ENCODE measurements at places on chromosomes 7 and 10.
A peak's percentile ranks its signal among the peaks of the same experiment; 100 is the strongest.

DNA sequence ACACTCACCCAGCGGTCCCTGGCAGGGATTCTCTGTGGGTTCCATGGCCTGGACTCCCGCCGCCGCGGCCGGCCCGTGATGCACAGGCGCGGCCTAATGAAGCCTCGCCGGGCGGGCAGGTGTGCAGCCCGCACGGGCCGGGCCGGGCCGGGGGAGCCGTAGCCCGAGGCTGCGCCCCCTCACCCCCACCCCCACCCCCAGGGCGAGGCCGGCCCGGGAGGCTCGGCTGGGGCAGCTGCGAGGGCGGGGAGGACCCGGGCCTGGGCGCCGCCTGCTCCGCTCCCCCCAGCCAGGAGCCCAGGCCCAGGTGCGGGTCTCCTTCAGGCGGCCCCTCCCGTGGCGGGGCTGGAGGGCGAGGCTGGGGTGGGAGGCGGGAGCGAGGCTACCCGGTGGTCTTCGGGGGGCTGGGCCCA is at the start of gene NOBOX:
TSS of gene NOBOX (minus strand) at position 45 of the 413 bp plus-strand sequence.
- no peak for DNase-seq

DNA sequence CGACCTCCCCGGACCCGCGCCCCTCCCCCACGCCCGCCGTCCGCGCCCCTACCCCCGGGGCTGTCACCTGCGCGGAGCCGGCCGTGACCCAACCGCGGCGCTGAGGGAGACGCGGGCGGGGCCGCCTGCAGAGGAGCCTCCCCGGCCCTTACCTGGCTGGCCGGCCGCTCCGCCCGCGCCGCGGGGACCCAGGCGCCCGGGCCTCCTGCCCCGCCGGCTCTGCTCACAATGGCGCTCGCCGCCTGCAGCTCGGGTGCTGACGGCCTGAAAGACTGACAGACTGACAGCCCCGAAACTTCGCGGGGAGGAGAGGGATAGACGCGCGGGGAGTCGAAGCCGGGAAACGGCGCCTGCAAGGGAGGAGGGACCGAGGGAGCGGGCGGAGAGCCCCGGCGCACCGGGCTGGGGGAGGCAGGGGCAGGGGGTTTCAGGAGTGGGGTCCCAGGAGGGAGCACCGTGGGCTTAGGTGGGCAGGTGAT is 393 bp downstream of the ZNF467 start:
- peak; percentile 38 for DNase-seq

DNA sequence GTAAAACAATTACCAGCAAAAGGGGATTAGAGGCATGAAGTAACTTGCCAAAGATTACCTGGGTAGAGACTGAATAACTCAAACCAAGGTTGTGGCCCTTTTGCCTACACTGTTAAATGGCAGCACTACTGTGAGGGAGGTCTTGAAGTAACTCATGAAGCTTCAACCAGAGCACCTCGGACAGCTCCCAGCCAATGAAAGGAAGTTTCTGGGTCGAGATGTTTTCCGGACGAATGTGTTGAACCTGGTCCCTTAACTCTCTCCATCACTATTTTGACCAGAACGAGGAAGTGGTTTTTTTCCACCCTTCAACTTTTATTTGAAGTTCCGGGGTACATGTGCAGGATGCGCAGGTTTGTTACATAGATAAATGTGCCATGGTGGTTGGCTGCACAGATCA is 133.6 kb upstream of the PRKCQ start:
- DNase-seq: no peak

- DNase-seq: no peak
Observed at GRCh38 chr10:30027057-30028005, 32.1 kb downstream of the JCAD start.

DNA sequence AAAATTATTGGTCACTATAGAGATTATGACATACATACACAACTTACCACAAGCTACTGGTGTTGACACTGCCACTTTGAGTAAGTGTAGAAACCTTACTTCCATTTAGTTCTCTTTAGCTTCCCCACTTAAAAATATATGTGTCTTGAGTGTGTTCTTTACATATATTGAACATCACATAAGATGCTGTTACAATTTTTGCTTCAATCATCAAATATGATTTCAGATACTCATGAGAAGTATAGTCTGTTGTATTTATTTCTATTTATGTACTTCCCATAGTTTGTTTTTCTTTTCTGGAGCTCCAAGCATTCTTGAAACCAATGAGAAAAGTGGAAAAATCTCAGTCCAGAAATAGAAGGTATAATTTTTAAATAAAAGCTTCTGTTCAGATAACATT is 102.7 kb upstream of the SDK1 start:
- DNase-seq: no peak

- peak; percentile 98 for DNase-seq
Observed at GRCh38 chr7:101165075-101165957, at the start of gene VGF. Gene VGF, minus strand, starts transcription at chr7:101165569. Its CDS starts 726 bp downstream, at chr7:101164843.

DNA sequence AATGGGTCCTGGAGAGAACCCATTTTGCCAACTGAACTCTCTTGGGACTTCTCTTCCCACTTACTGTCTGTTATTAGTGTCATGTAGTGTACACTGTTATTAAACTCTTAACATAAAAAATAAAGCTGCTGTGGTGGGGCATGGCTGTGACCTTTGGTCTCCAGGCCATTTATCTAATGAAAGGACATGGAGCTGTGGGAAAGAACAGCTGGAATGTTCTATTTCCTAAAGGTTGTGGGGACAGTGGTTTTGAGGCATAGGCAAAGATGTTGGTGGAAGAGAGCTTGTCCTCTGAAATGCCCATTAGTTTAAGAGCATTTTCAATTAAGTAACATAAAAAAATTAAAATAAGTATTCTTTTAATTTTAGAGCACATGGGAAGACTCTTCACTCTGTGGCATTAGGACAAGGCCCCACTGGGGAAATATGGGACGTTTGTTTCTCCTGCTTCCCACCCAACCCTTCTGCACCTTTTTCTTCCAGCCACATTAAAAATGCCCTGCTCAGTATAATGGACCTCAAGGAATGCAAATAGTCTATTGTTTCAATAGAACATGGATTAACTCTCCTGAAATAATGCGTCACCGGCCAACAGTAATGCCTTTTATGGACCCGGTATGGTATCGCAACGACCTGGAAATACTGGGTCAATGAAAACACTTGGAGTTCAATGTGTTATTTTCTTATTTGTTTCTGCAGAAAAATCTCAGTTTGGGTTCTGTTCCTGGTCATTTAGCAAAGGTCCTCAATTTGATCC is 149.6 kb downstream of the BUB3 start:
- DNase-seq: no peak

DNA sequence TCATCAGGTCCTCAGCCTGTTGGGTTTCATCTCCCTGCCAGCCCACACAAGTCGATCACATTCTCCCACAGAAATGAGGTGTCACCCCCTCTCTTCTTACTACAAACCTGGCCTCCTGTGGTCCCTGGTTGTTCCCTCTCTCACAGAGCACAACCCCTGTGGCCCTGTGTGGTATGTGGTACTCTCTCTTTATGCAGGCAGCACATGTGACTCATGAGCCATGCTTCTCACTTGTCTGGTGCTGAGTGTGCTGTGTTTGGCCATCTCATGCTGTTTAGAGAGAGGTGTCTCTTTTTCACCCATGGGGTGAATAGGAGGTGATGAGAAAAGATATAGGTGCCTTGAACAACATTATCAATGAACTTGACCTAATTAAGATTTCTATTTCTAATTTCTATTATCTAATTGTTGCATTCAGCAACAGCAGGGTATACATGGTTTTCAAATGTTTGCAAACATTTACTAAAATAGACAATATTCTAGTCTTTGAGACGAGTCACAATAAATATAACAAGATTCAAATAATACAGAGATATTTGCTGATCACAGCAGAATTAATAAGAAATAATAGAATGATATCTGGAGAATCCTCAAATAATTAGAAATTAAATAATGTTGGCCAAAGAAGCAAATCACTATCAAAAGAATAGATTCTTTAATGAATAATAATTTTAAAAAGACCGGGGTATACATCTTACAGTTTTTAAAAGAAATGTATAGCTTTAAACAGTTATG is 633.8 kb upstream of the IGFBP3 start:
- DNase-seq: peak; percentile 29

DNA sequence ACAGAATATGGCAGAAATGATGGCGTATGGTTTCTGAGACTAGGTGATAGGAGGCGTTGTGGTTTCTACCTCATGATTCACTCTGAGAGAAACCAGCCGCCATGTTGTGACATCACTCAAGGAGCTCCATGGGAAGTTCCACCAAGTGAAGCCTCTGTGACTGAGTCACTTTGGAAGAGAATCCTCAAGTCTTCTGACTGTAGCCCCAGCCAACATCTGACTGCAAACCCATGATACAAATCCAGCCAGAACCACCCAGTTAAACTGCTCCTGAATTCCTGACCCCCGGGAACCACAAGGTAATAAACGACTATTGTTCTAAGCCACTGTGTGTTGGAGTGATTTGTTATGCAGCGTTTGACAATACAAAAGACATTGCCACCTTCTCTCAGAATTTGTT is 91.1 kb upstream of the CARD11 start:
- no peak for DNase-seq

DNA sequence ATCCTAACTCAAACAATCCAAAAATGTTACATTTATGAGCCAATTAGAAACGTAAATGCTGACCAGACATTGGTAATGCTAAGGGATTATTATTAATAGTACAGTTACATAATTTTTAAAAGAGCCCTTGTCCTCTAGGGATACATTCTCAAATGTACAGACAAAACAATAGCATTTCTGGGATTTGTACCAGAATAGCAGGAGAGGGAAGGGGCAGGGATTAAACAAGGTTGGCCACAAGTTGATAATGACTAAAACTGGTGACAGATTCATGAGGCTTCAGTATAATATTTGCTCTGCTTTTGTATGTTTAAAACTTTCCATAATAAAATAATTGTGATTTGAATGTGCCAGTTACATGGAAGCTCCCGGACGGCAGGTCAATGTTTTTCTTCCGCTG is 27.0 kb downstream of the HSPA12A start:
- DNase-seq: peak; percentile 46
